Panc1 (cell line): ENCODE measurements at places on chromosomes 5 and 9. TPM values are rescaled to one million over a fixed set of nuclear protein-coding genes. Genes with fewer than 3 reads are reported as not detected.

DNA sequence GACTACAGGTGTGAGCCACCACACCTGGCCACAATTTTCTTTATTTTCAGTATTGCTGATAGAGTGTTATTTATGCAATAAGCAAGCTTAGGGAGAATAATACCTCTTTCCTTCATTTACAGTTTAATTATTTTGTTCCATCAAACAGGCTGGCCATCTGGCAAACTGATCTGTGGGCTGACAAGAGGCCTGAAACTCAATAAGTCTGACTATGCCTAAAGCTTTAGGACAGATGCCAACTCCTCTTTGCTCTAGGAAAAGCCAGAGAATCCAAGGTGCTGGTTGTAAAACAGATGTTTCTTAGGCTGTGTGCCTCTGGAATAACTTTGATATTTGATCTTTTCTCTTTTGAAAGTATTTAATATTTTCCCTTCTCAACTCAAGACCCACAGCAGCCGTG is 98.4 kb downstream of the TARS1 start:
- DNase-seq: no peak

DNA sequence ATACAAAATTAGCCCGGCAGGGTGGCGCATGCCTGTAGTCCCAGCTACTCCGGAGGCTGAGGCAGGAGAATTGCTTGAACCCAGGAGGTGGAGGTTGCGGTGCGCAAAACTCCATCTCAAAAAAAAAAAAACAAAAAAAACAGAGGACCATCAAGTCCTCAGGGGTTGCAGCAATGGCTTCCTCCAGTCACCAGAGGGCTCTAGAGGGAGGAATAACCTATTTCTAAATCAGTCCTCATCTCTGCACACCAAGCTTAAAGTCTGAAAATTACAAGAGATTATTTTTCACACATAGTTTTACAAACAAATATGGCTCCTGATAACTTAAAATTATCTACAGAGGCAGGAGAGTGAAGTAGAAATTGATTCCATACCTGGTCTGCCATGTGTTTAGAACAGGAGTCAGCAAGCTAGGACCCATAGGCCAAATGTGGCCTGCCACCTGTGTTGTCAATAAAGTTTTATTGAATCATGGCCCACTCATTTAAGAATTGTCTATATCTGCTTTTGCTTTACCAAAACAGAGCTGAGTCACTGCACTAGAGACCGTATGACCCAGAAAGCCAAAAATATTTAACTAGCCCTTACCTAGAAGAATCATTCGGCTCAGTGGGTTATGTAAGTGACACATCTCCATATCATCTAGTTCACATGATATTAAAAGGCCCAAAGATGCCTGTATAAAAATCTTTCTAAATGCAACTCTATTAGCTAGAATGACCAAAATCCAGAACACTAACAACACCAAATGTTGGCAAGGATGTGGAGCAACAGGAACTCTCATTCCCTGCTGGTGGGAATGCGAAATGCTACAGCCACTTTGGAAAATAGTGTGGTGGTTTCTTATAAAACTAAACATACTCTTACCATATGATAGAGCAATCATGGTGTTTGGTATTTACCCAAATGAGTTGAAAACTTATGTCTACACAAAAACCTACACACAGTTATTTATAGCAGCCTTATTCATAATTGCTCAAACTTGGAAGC is 207.7 kb downstream of the FRMD3 start:
- DNase-seq: no peak

GRXCR2 gene
- not detected for total RNA-seq

PTPRD gene
- not detected for total RNA-seq
